GM12878 (cell line): ENCODE measurements at places on chromosomes 7 and 10. TPM values are rescaled to one million over a fixed set of nuclear protein-coding genes. Genes with fewer than 3 reads are reported as not detected.

- no peak for DNase-seq
Measured at GRCh38 chr10:32459051-32459698, 13.2 kb downstream of the CCDC7 start.

GRCh38 chr7:82410461-82410860 lies 33.1 kb downstream of the CACNA2D1 start:
- no peak for DNase-seq

GRCh38 chr7:47480576-47481538 lies 101.1 kb downstream of the TNS3 start:
- peak; percentile 31 for DNase-seq

GRCh38 chr7:151408839-151409666 lies 785 bp downstream of the WDR86 start:
- peak; percentile 23 for DNase-seq

- no peak for DNase-seq
Measured at GRCh38 chr7:94313926-94314325, 80.8 kb upstream of the COL1A2 start.

The PHKG1 gene
- polyA plus RNA-seq: 0.15 and 1.3 TPM in 2 replicates
